ENCODE measurements at places on chromosomes 5 and 9. TPM values are rescaled to one million over a fixed set of nuclear protein-coding genes. Genes with fewer than 3 reads are reported as not detected.

Gene PITX1
- not detected for total RNA-seq

Gene ALDH1B1
- total RNA-seq = 78.5 TPM

Gene HTR1A
- 3.8 TPM for total RNA-seq

Gene HMGCS1
- total RNA-seq = 230 TPM

Gene BAAT
- not detected for total RNA-seq

Gene RNF224
- total RNA-seq = 0.17 TPM

Gene HAPLN1
- 1.3 TPM for total RNA-seq

Gene PHYHD1
- total RNA-seq = 14.1 TPM

Gene PIP5KL1
- 13.4 TPM for total RNA-seq

Gene SPATA31E1
- total RNA-seq = 0.09 TPM

Gene SV2C
- total RNA-seq = 0.24 TPM

Gene SPATA31A6
- total RNA-seq = not detected

Gene CERT1
- 55.3 TPM for total RNA-seq

Gene GTF3C4
- 39.2 TPM for total RNA-seq

Gene OCLN
- 76.3 TPM for total RNA-seq

All from H1 (cell line).